Colonic mucosa (tissue), 4 donors: ENCODE measurements at places on chromosomes 11 and 22. TPM values are rescaled to one million over a fixed set of nuclear protein-coding genes. Genes with fewer than 3 reads are reported as not detected.

OR52N4 gene
- total RNA-seq: not detected

SERHL2 gene
- 1.7 TPM for total RNA-seq

SYT13 gene
- total RNA-seq: 31.5 TPM

DNA sequence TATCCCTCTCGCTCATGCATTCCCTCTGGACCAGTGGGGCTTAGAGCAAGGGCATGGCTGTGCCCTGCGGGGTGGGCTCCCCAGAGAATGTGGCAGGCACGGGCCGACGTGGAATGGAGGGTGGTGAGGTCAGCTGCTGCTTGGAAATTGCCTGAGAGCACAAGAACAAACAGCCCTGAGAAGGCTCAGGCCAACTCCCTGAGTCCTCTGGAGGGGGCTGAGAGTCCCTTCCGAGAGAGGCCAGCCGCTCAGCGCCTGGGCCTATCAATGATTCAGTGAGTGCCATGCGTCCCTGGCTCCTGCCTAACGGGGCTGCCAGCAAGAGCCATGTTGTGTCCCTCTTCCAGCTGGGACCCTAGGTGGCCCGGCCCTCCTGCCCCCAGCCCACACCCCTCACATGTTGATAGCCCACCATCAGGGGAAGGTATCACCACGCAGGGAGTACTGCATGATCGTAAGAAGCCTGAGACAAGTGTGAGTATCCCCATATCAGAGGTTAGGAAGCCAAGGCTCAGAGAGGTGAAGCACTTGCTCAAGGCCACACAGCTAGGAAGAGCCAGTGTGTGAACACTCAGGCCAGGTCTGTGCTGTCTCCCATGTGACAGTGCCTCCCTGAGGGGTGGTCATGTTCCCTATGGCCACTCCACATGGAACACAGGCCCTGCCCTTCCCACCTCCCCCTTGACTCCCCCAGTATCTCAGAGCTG lies 55.8 kb downstream of the NECTIN1 start:
- DNase-seq: no peak

DNA sequence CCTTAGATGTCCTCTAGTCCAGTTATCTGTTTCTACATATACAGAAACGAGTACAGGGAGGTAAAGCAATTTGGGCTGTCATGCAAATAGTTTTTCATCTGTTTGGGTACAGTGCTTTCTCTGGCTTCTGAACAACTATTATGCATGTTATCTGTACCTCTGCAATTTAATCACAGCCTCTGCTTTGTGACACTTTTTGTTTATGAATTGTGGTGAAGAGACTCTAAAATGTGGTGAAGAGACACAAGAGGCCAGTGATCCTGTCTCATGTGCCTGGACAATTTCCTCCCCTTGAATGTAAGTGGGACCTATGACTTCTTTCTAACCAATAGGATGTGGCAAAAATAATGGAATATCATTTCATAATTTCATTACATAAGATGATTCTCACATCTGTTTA lies 130.3 kb upstream of the ARHGAP42 start:
- DNase-seq: no peak

- DNase-seq: no peak
Measured at GRCh38 chr11:35131094-35131493, 7.9 kb upstream of the CD44 start.

- no peak for DNase-seq
Measured at GRCh38 chr11:80365980-80366379, 925.1 kb upstream of the TENM4 start.

- no peak for DNase-seq
Measured at GRCh38 chr22:36026741-36027140, 1.9 kb downstream of the RBFOX2 start.

- DNase-seq: no peak
Measured at GRCh38 chr11:102276783-102277182, 40.5 kb upstream of the BIRC3 start.

DNA sequence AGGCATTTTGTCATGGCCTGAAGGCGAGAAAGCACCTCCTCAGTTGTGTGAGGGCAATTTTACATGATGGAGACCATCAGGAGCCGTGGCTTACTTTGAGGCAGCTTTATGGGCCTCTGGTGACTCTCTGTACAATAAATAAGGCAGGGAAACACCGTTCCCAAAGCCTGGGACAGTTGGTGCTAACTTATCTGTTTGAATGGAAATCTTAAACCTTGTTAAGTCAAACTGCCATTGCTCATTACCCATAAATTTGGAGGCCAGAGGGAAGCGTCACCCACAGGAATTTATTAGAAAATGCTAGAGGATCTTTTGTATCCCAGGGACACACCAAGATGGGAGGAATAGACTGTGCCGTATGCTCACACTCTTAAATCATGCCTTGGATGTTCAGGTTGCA lies 1156.9 kb downstream of the BRD1 start:
- no peak for DNase-seq
